ENCODE measurements at places on chromosomes 5 and 9. TPM values are rescaled to one million over a fixed set of nuclear protein-coding genes. Genes with fewer than 3 reads are reported as not detected.

GABRA1 gene
- total RNA-seq = not detected

PARP8 gene
- total RNA-seq = 8.2 TPM

POLR3G gene
- 6.7 TPM for total RNA-seq

OGN gene
- 140 TPM for total RNA-seq

TAS2R1 gene
- not detected for total RNA-seq

GRCh38 chr5:10637944-10638343 lies 74.1 kb downstream of the ANKRD33B start:
- DNase-seq = no peak

Data from fibroblast of the aortic adventitia (primary cell).